ENCODE measurements at places on chromosomes 12 and 14. TPM values are rescaled to one million over a fixed set of nuclear protein-coding genes. Genes with fewer than 3 reads are reported as not detected.

- no peak for DNase-seq
These were observed 69.3 kb downstream of the RIMBP2 start for GRCh38 chr12:130646716-130647370.

GRCh38 chr14:69685218-69685616 lies 73.8 kb downstream of the SUSD6 start:
- no peak for DNase-seq

DNA sequence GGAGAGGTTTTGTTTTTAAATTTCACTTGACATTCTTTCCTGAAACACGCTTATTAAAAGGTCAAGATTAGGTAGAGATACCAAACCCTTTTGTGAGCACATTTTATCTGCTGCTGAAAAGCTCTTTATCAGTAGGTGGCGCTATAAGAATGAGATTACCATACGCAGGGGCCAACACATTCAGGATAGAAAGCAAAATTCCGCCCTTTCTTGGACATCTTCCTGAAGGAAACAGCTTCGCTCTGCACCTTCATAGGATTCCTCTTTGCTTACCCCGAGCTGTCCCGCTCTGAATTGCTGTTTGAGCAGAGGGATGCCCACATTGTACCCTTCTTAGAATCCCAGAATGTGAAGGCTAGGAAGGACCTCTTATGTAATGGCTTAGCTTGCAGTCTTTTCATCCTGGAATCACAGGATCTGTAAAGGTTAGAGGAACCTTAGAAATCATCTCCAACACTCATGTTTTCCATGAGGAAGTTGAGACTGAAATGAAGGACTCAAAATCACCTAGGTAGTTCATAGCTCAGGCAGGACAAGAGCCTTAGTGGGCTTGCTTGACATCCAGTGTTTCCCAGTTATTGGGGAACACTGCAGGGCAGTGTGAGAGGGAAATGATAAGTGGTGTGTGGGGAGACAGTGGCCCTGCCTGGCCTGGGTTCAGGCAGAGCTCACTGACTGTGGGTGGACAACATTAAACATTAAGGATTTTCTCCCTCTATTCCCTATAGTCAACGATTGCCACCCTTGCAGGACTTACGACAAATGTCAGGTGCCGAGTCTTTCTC lies 38.7 kb upstream of the CRY1 start:
- DNase-seq, result no peak

DICER1 gene
- total RNA-seq, result 57.9 TPM

E2F7 gene
- total RNA-seq, result 7.9 TPM
